Frontal cortex (tissue), 4 donors: ENCODE measurements at places on chromosomes 5 and 9.

GRCh38 chr5:148834689-148835088, 8.3 kb downstream of the ADRB2 start:
- DNase-seq, result no peak

DNA sequence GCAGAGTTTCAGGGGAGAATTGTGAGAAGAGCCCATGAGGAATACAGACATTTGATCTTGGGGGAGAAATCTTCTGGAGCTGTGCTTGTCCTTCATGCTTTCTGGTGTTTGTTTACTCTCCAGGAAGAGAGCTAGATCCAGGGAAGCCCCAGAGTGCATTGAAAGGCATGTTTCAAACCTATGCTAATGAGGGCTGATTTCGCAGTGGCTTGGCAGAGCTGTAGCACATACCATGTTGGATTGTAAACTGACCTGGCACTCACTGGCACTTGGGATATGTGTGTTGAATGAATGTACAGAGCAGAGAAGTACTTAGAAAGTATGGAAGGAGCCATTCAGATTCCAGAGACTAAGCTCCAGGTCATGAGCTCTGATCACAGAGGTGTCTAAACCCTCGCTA, 30.9 kb downstream of the TNFSF8 start:
- DNase-seq, result no peak

- DNase-seq, result no peak
Observed at GRCh38 chr5:77893225-77893860, 117.2 kb upstream of the TBCA start.

DNA sequence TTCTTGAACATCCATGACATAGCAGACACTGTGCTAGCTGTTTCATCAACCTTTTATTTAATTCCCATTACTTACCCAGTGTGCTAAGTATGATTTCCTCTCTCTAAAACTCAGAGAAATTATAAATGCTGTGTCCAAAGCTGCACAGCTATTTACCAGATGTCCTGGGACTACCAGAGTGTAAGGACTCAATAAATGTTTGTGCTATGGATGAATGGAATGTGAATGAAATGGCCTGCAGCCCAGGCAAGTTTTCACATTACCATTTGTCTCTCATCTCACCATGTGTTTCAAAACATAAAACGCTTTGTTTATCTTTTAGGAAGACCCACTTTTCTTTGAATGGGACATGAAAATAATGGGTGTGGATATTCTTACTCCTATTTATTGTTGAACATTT, 96.2 kb downstream of the ARHGEF28 start:
- no peak for DNase-seq

GRCh38 chr5:41751867-41752266, 118.4 kb downstream of the OXCT1 start:
- no peak for DNase-seq

GRCh38 chr5:1182633-1183423, 18.6 kb upstream of the SLC6A19 start:
- DNase-seq, result peak; percentile 54

DNA sequence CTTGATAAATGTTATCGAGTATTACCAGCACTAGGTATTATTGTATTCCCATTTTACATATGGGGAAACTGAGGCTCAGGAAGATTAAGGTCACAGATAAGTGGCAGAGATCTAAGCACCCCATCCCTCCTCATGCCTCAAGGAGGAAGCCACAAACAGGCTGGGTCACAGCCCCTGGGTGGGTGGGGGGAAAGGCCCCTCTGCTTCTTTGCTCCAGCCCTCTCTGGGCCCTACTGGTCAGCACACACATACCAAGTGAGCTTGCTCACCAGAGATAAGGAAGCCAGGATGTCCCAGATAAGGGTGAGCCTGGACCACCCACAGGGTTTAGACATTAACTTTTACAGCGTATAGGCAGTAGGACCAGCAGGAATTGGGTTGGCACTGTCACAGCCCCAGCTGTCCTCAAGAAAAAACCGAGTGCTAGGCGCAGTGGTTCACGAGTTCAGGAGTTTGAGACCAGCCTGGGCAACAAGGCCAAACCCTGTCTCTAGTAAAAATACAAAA, 45.3 kb downstream of the STK10 start:
- no peak for DNase-seq

DNA sequence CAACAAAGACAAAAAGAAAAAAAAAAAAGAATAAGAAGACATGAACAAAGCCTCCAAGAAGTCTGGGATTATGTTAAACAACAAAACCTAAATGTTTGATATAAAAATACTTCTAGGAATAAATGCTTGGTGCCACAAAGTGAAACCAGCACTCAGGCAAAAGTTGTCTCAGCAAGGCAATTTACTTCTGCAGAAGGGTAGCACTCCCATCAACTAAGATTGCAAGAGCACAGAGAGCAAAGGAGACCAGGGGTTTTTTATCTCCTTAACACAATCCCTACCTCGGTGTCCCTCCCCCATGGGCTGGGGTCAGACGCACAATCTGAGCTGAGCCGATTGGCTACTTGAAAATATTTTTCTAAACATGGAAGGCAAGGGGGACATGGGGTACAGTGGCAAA, 381.3 kb upstream of the SLC24A2 start:
- DNase-seq, result no peak

DNA sequence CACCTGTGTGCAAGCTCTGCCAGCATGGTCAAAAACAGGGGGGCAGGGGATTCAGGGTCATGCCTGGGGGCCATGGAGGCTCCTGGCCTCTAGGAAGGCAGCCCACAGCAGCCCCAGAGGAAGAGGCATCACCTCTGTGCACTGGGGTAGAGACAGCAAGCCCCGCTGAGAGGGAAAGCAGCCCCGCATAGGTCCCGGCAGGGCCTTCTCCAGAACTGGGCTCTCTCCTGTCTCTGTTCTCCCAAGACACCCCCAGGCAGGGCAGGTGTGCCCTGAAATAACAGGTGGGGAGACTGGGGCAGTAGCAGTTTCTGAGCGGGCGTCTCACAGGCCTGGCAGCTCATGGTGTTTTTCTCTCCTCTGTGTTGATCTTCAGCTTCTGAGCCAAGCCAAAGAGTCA, 279.1 kb downstream of the HSPA4 start:
- DNase-seq, result no peak

DNA sequence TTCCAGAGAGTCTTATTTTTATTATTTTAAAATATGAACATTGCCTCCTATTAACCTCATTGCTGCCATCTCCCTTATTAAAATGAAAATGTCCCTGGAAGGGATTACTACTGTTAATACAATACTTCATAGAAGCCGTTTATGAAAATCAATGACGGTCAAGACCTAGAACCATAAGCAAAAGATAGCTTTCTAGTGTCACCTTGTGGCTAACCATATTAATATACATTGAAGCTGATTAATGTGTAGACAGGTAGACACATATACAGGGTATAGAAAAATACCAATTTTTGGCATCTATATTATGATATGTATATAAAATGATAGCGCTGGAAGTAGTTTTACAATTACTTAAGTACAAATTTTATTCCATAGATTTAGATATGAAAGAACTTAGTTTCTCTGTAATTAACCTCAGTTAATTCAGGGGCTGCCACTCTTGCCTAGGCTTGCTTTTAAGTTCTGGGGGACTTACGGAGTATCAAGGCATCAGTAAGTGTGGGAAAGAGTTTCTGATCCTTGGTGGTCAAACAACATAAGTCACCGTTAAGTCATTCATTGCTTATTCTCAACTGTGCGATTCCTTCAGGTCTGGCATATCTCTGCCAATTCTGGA, 2.5 kb upstream of the YTHDC2 start:
- no peak for DNase-seq

GRCh38 chr5:40291338-40291737, 388.4 kb upstream of the PTGER4 start:
- DNase-seq, result no peak

- no peak for DNase-seq
Observed at GRCh38 chr5:55973296-55973695, 21.5 kb downstream of the IL6ST start.

- no peak for DNase-seq
Observed at GRCh38 chr9:89637787-89638186, 33.0 kb downstream of the GADD45G start.

- no peak for DNase-seq
Observed at GRCh38 chr9:3858961-3859360, 333.2 kb upstream of the RFX3 start.

DNA sequence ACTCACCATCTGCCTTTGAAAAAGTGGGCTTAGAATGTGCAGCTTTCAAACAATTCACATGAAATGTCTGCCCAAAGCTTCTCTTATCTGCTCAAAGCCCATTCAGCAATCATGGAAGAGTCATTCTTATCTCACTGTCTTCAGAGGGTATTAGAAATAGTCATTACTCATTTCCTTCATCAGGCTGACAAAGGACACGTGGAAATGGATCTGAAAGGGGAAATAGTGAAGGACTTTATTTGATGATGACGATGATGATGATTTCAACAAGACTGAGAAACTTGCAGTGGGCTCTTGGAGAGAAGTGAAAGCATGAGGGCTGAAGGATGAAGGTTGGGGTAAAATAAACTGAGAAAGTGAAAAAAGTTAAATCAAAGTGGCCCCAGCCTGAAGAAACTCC, 194.3 kb downstream of the SMARCA2 start:
- no peak for DNase-seq

- no peak for DNase-seq
Observed at GRCh38 chr5:117945258-117945657, 1043.1 kb downstream of the DTWD2 start.

DNA sequence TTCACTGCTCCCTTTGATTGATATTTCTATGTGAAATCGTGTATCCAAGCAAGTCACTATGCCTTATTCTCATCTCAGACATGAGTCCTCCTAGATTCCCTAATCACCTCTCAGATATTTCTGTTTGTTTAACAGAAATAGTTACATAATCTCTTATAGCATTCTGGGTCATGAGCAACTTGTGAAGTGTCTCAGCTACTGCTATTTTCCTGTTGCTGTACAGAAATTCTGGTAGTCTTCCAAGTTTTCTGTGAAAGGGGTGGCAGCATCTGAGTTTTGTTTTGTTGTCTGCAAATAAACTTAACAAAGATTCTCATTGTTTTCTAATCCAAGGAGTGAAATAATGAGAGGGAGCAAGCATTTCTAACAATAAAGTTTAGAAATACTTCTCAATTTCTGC, 256.9 kb upstream of the ST8SIA4 start:
- peak; percentile 2 for DNase-seq

- DNase-seq, result no peak
Observed at GRCh38 chr5:29239606-29240005, 1953.9 kb upstream of the CDH6 start.

GRCh38 chr5:396531-396961, 46.4 kb upstream of the EXOC3 start:
- DNase-seq, result no peak

DNA sequence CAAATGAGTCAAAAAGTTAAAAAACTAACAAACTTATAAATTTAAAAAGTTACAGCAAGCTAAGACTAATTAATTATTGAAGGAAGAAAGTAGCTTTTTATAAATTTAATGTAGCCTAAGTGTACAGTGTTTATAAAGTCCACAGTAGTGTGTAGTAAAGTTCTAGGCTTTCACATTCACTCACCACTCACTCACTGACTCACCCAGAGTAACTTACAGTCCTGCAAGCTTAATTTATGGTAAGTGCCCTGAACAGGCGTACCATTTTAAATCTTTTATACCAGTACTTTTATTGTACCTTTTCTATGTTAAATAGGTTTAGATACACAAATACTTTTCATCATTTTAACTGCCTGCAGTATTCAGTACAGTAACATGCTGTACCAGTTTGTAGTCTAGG, 80.0 kb upstream of the C9orf72 start:
- DNase-seq, result no peak

GRCh38 chr5:179304871-179305270, 40.4 kb downstream of the ADAMTS2 start:
- no peak for DNase-seq

- DNase-seq, result no peak
Observed at GRCh38 chr9:96758845-96759673, 18.8 kb downstream of the ZNF510 start.

DNA sequence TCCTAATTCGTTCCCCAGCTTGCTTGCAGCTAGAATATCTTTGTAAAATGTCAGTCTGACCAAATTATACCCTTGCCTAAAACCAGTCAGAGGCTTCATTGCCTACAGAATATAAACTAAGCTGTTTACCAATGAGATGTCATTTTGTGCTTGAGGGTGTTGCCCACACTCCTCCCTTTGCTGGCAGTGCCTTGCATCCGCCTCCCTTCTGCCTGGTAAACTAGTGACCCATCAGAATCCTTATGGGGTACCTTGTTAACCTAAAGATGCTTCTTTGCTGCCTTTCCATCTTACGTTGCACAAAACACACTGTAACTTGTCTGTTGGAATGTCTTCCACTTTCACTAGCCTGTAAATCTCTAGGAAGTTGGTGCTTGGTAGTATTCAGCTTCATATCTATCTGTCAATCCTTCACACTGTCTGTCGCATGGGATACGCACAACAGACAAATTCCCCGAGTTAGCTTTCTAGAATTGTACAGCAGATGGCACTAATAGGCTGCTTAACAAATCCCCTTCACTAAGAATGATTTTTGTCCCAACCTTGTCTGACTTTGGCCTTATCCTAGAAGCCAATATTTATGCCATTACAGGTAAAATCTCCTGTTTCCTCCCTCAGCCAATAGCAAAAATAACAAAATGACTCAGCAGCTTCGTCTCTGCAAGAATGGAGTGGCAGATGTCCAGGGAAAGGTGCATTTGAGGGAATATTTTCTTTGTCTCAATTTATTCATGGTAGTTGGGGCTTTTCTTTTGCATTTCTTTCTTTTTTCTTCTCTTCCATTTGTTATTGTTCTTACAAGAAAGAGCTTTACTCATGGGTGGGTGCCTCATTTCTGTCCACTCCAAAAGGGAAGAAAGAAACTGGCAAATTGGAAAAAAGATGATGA, 3.0 kb downstream of the NUDT2 start:
- no peak for DNase-seq

- no peak for DNase-seq
Observed at GRCh38 chr9:8815931-8816330, 1016.4 kb upstream of the DMAC1 start.

DNA sequence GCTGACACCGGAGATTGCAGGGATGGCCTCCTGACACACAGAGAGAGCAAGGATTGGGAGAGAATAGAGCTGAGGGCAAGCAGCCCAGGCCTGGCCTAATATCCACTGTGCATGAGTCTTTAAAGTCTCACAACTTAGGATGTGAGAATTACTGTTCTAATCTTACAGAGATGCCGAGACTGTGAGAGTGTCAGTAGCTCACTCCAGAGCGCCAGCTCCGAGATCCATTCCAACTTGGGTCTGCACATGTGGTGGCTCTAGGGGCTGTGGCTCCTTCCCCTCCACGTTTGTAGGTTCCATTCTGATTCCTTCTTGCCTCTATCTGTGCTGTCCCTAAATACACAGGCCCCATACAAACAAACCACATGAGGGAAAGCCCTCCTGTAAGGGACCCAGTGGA, 304.6 kb downstream of the MLLT3 start:
- DNase-seq, result no peak
